ENCODE measurements at places on chromosomes 11 and 22. TPM values are rescaled to one million over a fixed set of nuclear protein-coding genes. Genes with fewer than 3 reads are reported as not detected.

The CNIH2 gene
- polyA plus RNA-seq = 0.18 TPM

The OVOL1 gene
- 3.9 TPM for polyA plus RNA-seq

The MRGPRX3 gene
- polyA plus RNA-seq = not detected

The C11orf42 gene
- not detected for polyA plus RNA-seq

The RIMBP3C gene
- polyA plus RNA-seq = not detected

The CARD18 gene
- polyA plus RNA-seq = not detected

The RNF215 gene
- polyA plus RNA-seq = 22.6 TPM

The CASTOR1 gene
- polyA plus RNA-seq = 4.0 TPM

The ARHGEF17 gene
- polyA plus RNA-seq = 20.5 TPM

The CYB5R2 gene
- 20.0 TPM for polyA plus RNA-seq

The MCAM gene
- 486 TPM for polyA plus RNA-seq

The PSMD13 gene
- polyA plus RNA-seq = 123 TPM

The LRP5 gene
- polyA plus RNA-seq = 23.9 TPM

The HOATZ gene
- not detected for polyA plus RNA-seq

The GNG3 gene
- not detected for polyA plus RNA-seq

The FAM118A gene
- 320 TPM for polyA plus RNA-seq

The APOA5 gene
- not detected for polyA plus RNA-seq

The CD3G gene
- not detected for polyA plus RNA-seq

The DLG2 gene
- 1.3 TPM for polyA plus RNA-seq

The FGF19 gene
- polyA plus RNA-seq = not detected

The LIMK2 gene
- 28.8 TPM for polyA plus RNA-seq

The OR8G1 gene
- polyA plus RNA-seq = not detected

The OR6A2 gene
- not detected for polyA plus RNA-seq

The CASP1 gene
- polyA plus RNA-seq = 11.5 TPM

The ZDHHC5 gene
- polyA plus RNA-seq = 17.6 TPM
